HFFc6 (cell line): ENCODE measurements at places on chromosomes 3 and 15. TPM values are rescaled to one million over a fixed set of nuclear protein-coding genes. Genes with fewer than 3 reads are reported as not detected.

DUOXA2 gene
- total RNA-seq: not detected in 2 replicates

- H3K4me3 ChIP-seq: peak overlapping the region; percentile 98
- peak overlapping the region; percentile 13; the same call in 1 of the 2 replicates for H3K27ac ChIP-seq
- no peak for DNase-seq
Observed at GRCh38 chr3:107239703-107240102, 137.5 kb upstream of the CCDC54 start.

DNA sequence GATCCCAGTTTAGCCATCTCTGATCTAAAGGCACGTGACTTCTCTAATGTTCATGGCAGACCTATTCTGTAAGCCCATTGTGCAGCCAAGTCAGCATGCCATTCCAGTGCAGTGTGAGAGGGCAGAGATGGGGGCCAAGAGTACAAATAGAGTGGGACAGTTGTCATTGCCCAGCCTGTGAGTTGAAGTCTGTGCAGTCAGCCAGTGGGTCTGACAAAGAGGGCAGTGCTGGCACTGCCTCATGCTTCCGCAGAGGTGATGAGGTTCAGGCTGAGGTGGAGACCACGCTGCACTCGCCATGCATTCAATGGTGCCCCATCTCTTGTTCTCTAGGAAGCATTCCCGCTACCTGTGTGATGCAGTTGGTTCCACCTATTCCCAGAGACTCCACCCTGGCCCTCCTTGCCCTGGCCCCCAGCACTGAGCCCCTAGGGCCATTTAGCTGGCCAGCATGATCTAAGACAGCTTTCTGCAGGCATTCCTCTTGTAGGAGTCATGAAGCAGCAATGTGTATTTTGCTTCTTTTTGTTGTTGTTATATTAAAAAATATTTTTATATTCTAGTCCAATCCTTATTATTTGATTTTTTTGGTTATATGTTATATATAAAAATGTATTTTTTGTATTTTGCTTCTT, 3.7 kb downstream of the MRAS start:
- no peaks in the 10 kb centered on the region; the same call in none of the 2 replicates for H3K27me3 ChIP-seq
- no peaks in the 10 kb centered on the region for H3K36me3 ChIP-seq
- H3K27ac ChIP-seq: no peak overlapping the region
- H3K4me1 ChIP-seq: peaks cover 48% of the 10 kb centered on the region
- no peak for DNase-seq
- H3K4me3 ChIP-seq: no peak overlapping the region

DNA sequence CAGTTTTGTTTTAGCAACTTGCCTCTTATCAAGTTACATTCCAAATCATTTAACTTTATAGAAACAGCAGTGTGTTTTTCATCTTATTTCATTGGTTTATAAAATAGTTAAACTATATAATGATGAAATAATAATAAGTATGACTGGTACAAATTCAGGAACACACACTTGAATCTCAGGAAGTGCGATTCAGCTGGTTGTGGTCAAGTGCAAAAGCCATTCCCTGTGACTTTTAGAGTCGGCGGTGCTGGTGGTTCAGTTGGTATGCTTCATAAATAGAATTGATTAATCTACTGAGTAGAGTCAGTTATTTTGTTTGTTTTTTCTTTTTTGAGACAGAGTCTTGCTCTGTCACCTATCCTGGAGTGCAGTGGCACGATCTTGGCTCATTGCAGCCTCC, 22.7 kb downstream of the SACM1L start:
- H3K4me3 ChIP-seq: no peak overlapping the region; the same call in 1 of the 2 replicates
- H3K4me1 ChIP-seq: peaks cover 53% of the 10 kb centered on the region
- peak overlapping the region; percentile 73 for H3K27ac ChIP-seq
- peaks cover 54% of the 10 kb centered on the region for H3K36me3 ChIP-seq
- no peaks in the 10 kb centered on the region; the same call in none of the 2 replicates for H3K27me3 ChIP-seq

DNA sequence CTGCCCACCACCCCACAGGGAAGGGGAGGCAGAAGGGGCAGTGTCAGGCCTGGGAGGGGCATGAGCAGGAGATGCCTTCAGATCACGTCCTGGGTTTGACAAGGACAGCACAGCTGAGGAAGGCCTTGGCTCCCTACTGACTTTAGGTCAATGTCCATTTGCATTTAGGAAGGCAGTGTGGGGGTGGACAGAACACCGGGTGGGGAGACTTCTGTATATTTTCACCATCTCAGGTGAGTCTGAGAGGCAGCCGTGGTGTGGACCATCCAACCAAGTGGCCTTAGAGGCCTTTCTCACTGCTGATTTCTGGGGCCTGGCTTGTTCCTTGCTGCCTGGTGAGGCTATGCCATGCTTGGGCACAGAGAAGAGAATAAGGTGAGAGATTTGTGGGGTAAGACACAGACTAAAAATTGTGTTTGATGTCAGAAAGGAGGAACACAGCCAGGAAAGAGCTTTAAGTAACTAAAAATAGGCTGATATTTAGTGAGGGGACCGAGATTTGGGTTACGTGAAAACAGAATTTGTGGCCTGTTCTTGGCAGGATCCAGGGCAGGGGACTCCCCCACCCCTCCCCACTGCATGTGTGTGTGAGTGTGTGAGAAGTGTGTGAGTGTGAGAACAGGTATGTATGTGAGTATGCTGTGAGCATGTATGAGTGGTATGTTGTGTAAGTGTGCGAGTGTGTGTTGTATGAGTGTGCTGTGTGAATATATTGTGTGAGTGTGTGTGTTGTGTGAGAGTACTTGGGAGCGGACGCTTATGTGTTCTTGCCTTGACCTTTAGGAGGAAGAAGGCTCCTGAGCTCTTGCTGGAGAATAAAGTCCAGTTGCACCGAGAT, 11.8 kb upstream of the PLA2G4E start:
- no peak overlapping the region for H3K4me3 ChIP-seq
- DNase-seq: no peak
- H3K27me3 ChIP-seq: peaks cover 22% of the 10 kb centered on the region
- peaks cover 8% of the 10 kb centered on the region; the same call in 1 of the 2 replicates for H3K36me3 ChIP-seq
- peaks cover 14% of the 10 kb centered on the region for H3K4me1 ChIP-seq

- H3K36me3 ChIP-seq: no peaks in the 10 kb centered on the region
- no peak for DNase-seq
- H3K4me3 ChIP-seq: no peak overlapping the region
- H3K27ac ChIP-seq: no peak overlapping the region
- peaks cover 3% of the 10 kb centered on the region; the same call in 1 of the 2 replicates for H3K27me3 ChIP-seq
Observed at GRCh38 chr15:56739964-56740640, 6.8 kb upstream of the ZNF280D start.

DNA sequence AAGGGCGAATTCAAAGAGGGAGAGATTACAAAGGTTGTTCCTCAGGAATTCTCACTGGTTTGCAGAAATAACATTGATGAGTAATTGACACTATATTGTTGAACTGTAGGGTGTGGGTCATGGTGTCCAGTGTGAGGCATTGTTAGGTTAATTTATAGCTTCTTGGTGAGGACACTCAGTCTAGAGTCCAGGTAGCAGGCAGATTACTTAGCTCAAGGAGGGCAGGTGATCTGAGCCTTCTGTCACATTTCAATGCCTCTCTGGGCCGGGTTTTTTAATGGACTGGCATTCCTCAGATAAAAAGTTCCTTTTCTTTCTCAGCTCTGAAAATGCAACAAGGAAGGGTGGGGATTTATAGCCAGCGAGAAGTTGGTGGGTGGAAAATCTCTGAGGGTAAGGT, 194.2 kb upstream of the PROK2 start:
- no peak overlapping the region for H3K4me3 ChIP-seq
- no peaks in the 10 kb centered on the region for H3K36me3 ChIP-seq
- H3K4me1 ChIP-seq: peaks cover 17% of the 10 kb centered on the region
- peaks cover 21% of the 10 kb centered on the region for H3K27me3 ChIP-seq
- no peak overlapping the region for H3K27ac ChIP-seq
